Activated CD4-positive, CD25-positive, alpha-beta regulatory T cell treated with anti-CD3 and anti-CD28 coated beads, Interleukin-2, amount 50 U/mL, for 16 hours (primary cell): ENCODE measurements at places on chromosomes 4 and X.

DNA sequence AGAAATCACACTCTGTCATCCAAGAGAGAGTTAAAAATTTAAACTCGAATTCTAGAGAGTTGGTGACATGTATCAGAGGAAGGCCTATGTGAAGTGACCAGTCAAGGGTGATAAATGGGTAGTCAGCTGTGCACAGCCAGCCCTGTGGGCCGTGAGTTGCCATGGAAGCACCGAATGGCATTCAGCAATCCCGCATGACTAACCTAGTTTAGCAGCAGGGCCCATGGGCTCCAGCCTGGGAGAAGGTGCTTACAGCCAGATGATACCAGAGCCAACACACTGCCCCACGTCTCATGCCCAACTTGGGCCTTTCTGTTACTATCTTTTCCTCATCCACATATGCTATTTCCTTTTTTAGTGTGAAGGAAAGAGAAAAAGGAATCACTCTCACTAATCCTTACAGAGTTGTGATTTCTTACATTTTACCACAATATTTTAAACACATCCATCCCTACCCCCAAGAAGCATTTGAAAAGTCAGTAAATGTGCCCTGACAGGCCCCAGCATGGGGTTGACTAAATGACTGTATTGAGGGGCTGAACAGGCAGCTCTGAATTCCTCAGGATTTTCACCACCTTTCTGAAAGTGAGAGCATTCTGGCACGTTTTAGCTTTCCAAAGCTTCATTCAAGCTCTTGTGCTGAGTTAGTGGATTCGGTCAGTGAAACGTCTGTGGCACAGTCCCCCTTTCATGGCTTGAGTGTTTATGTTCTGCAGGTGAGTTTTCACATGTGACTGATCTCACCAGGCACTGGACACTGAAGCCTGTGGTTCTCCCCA is 104.2 kb downstream of the AFF1 start:
- no peak for DNase-seq

GRCh38 chr4:74433043-74433442 is 11.9 kb upstream of the AREG start:
- no peak for DNase-seq

- no peak for DNase-seq
Measured at GRCh38 chr4:122882857-122883735, 39.3 kb downstream of the NUDT6 start.

DNA sequence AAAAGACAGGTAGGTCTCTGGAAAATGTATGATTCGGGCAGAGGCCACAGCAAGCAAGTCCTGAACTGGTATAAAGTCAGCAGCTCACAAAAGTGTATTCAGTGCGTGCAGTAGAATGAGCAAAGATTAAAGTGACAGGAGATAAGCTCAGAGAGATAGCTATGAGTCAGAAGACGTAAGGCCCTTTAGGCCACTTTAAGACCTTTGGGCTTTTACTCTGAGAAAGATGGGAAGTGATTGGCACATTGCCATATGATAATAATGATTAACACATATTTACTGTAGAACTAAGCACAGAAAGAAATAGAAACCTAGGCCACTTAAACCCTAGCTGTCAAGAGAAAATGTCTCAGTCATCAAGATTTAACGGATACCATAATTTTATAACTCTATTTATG is 51.7 kb downstream of the TBCK start:
- DNase-seq: no peak
